Stimulated activated CD8-positive, alpha-beta memory T cell treated with anti-CD3 and anti-CD28 coated beads, Interleukin-2, amount 100 ng/mL, for 48 hours (primary cell): ENCODE measurements at places on chromosomes 7 and 10.

- no peak for DNase-seq
Measured at GRCh38 chr7:91306266-91306665, 42.0 kb downstream of the FZD1 start.

DNA sequence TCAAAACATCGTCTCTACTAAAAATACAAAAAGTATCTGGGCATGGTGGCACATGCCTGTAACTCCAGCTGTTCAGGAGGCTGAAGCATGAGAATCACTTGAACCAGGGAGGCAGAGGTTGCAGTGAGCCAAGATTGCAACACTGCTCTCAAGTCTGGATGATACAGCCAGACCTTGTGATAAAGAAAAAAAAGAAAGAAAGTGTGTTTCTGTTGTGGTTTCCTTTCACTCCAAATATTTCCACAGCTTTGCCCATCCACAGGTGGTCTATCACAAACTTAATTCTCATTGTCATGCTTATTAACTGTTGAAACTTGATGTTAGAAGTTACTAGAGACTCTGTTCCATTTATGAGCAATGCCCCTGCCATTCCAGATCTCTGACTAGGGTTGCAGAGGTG lies 316.0 kb upstream of the SEMA3C start:
- no peak for DNase-seq

DNA sequence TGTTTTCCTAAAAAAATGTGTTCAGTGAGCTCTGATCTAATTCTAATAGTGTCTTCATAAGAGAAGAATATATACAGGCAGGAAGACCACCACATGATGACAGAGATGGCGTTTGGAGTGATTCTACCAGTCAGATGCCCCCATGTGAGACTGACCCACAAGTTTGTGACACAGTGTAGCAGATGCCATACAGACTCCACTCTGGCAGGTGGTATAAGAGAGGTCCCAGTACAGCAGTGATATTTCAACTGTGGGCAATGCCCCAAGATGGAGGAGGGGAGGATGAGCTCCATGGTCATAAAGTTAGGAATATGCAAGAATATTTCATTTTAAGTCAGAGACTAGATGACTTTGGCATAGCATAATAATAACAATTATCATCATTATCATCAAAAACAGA lies 1022.6 kb downstream of the KCNMA1 start:
- no peak for DNase-seq

DNA sequence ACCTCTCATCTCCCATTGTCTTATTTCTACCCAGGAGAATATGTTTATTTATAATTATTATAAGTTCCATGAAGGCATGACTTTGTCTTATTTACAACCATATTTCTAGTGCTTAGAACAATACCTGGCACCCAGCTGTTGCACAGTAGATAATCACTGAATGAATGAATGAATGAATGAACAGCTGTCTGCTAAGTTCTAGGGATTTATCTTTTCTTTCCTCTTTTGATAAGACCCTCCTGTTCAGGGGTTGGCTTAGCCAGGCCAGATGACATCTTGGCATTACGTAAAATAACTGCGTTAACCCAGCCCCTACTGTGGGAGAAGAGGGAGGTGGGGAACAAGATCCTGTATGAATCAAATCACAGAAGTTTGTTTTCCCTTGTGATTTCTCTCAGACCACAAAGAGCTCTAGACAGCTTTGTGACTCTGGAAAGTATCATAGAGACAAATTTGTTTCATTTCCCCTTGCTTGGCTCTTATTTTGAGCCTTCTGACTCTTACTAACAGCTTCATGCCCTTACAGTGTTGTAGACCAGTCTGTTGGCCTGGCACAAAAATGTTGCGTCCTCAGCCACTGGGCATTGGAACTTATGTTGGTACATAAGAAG lies 8.4 kb downstream of the ZNF862 start:
- no peak for DNase-seq

GRCh38 chr10:69093933-69094332 lies 6.0 kb downstream of the SRGN start:
- DNase-seq, result no peak

DNA sequence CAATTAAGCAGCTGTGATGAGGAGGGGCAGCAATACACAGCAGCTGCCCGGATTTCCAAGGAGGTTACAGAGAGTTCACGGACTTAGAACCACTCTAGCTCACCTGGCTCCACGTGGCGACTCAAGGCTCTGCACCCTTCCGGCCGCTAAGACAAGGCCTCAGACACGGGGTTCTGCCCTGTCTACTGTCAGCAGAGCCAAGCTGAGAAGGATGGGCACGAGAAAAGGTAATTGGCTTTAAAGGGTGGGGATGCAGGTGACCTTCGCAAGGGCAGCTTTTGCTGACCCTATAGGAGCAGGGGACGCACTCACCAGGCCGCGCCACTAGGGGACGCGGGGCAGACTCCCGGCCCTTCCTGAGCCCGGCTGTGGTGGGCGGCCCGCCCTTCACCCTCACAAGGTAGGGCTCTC lies 152.4 kb downstream of the KIF20B start:
- no peak for DNase-seq

DNA sequence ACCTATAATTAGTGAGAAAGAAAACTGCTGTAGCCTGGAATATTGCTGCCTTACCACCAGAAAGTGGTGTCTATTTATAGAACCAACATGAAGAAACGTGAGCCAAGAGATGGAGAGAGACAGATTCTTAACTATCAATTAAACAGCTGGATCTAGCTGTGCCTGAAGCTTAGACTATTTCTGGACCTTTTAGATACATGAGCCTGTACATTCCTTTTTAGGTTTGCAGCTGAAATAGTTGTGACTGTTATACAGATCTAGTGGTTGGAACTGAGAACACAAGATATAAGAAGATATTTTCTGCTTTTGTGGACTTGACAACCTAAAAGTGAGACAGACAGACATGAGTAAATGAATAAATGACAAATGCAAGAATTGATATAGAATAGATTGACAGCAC lies 73.4 kb downstream of the CDK14 start:
- no peak for DNase-seq

- DNase-seq, result no peak
Measured at GRCh38 chr10:73922007-73922863, 11.3 kb downstream of the PLAU start.

- DNase-seq, result no peak
Measured at GRCh38 chr7:138235207-138235606, 158.9 kb downstream of the AKR1D1 start.

- DNase-seq, result no peak
Measured at GRCh38 chr10:49613882-49614241, at the start of gene CHAT. TSS of gene CHAT (plus strand) at chr10:49614037. CDS start at chr10:49614190, 153 bp downstream.

- DNase-seq, result no peak
Measured at GRCh38 chr7:49840751-49841405, 67.4 kb downstream of the VWC2 start.

GRCh38 chr7:43771573-43771972 lies 13.1 kb downstream of the BLVRA start:
- DNase-seq, result no peak

DNA sequence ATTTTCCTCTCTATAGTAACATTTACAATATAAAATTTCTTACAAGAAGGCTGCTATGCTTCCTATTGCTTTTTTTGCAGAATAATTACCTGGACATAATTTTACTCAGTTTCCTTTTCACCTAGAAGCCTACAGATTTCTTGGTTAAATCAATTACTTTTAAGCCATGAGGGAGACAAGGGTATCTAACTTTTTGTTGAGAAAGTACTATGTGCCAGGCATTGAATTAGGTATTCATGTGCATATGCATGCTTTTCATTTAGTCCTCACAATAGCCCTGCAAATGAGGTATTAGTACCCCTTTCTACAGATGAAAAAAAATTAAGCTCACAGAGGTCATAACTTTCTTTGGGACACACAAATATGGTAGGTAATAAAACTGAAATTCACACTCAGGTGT lies 16.4 kb downstream of the PCGF6 start:
- DNase-seq, result no peak

- DNase-seq, result no peak
Measured at GRCh38 chr7:107931740-107932515, 40.9 kb downstream of the DLD start.

GRCh38 chr7:48004638-48005037 lies 24.3 kb downstream of the SUN3 start:
- no peak for DNase-seq

DNA sequence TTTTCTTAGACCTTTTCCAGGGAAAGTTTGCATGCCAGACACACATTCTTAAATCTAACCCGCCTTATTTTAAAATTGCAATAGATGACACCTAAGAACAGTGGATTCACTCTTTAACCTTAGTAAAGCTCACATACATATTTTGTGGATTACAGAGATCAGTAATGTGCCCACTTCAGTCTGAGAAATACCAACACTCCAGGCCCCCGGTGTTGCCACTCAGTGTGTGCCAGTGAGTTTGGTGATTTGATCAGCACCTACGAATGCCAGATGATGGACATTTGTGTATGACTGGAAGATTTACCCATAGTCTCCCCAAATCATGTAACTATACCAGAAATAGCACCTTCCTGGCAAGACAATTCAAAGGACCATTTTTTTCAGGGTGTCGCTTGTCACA lies 2.6 kb downstream of the LRRN3 start:
- no peak for DNase-seq

GRCh38 chr7:96998744-96999143 lies 6.6 kb upstream of the DLX6 start:
- DNase-seq, result no peak

- no peak for DNase-seq
Measured at GRCh38 chr7:52897713-52898112, 137.7 kb upstream of the POM121L12 start.

- DNase-seq, result no peak
Measured at GRCh38 chr7:152137476-152138025, 112.1 kb downstream of the GALNT11 start.

DNA sequence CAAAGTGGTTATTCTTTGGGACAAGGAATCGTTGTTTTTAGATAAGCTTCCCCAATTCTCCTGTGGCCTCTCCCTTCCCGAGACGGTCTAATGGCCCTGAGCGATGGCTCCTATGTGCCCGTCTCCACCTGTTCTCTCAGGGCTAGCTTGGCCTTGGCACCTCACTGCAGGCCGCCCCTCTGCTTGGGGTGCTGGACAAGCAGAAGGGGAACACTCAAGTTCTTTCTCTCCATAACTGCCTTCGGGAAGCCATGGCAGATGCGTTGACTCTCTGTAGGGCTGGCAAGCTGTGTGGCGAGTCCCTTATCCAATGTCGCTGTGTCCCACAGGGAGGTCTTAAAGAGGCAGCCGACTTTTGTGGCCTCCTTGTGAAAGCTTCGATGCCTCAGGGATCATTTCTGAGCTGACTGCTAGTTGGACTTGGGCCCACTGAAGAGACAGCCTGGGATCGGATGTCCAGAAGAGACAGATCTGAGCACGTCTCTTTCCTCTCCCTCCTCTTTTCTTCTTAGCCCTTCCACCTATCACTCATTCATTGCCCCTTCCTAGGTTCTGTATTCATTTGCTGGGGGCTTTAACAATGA lies 70.8 kb downstream of the GRK5 start:
- no peak for DNase-seq

GRCh38 chr7:65840446-65840845 lies 32.4 kb upstream of the VKORC1L1 start:
- no peak for DNase-seq

DNA sequence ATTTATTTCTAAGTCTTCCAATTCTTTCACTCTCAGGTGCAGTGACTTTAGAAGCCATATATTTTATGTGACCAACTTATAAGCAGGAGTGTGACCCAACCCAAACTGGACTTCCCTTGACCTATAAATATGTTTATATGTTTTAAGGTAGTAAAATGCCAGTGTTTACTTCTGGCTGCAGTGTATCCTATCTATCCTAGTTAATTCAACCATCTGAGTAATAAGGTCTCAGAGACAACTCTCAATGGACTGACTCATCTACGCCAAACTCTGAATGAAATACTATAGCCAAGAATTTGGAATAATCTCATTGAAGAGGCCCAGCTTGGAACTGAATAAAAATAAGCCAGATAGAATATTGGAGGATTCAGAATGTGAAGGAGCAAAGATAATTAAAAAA lies 544.5 kb upstream of the SORCS1 start:
- no peak for DNase-seq
